Colonic mucosa (tissue), 4 donors: ENCODE measurements at places on chromosomes 2 and 18.

DNA sequence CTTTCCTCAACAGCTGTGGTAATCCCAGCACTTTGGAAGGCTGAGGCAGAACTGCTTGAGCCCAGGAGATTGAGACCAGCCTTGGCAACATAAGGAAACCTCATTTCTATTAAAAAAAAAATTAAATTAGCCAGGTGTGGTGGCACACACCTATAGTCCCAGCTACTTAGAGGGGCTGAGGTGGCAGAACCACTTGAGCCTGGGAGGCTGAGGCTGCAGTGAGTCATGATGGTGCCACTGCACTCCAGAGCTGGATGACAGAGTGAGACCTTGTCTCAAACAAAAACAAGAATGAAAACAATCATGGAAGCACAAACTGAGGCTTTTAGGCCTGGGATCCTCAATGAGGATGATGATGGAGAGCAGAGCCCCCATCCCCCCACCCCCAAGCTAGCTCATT, 19.8 kb downstream of the GAREM1 start:
- DNase-seq: no peak

GRCh38 chr18:37327063-37327577, 238.5 kb downstream of the CELF4 start:
- no peak for DNase-seq

DNA sequence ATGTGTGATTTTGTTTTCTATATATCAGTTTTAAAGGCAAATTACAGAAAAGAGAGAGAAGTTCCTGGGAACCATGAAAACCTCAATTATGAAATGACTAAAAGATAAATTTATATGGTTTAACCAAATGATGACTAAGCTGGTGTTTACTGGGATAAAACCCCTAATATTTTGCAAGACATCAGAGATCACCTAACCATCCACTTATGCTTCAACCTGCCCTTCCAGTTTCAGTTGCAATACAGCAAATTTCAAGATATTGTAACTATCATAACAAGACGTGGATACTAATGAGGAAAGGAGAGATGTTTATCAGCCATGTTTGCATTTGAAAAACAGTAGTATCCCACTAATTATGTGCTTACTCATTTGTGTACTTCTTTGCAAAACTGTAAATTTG, 108.2 kb downstream of the GAREM1 start:
- no peak for DNase-seq

GRCh38 chr2:32617599-32618189, 10.2 kb upstream of the TTC27 start:
- no peak for DNase-seq

DNA sequence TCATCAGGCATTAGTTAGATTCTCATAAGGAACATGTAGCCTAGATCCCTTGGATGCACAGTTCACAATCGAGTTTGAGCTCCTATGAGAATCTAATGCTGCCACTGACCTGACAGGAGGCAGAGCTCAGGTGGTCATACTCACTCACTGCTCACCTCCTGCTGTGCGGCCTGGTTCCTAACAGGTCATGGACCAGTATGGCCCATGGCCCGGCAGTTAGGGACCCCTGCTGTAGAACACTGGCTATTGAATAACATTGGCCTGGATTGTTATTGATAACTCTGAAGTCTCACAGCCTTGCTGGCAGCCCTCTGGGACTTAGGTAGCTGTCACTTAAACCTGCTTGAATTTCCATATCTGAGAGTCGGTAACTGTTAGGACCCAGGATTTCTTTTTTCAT, 114.5 kb upstream of the ALPP start:
- DNase-seq: no peak

GRCh38 chr2:30326497-30326896, 95.2 kb downstream of the LBH start:
- DNase-seq: no peak
